A172 (cell line): ENCODE measurements at places on chromosomes 12 and 14. TPM values are rescaled to one million over a fixed set of nuclear protein-coding genes. Genes with fewer than 3 reads are reported as not detected.

DNA sequence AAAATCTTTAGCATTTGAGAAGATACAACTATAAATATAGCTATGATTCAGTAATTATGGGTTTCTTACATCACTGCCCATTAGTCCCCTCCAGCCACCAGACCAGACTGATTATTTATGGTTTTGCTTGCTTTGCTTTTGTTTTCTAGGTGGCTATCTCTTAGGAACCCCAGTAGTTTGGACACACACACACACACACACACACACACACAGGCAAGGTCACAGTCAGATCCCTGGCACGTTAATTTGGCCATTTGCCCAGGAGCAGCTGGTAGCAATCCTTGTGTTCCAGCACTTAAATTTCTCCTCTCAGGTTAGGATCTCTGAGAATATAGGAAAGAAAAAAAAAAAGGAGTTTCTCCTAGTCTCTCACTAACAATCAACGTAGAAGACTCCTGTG is 90.2 kb upstream of the RESF1 start:
- peak; percentile 33 for DNase-seq

LTB4R2 gene
- total RNA-seq, result 4.7 and 5.9 TPM in 2 replicates

GRCh38 chr12:52324153-52324444 is 2.9 kb upstream of the KRT83 start:
- no peak for DNase-seq

- DNase-seq, result no peak
Measured at GRCh38 chr12:89721291-89721987, 12.8 kb upstream of the ATP2B1 start.

DNA sequence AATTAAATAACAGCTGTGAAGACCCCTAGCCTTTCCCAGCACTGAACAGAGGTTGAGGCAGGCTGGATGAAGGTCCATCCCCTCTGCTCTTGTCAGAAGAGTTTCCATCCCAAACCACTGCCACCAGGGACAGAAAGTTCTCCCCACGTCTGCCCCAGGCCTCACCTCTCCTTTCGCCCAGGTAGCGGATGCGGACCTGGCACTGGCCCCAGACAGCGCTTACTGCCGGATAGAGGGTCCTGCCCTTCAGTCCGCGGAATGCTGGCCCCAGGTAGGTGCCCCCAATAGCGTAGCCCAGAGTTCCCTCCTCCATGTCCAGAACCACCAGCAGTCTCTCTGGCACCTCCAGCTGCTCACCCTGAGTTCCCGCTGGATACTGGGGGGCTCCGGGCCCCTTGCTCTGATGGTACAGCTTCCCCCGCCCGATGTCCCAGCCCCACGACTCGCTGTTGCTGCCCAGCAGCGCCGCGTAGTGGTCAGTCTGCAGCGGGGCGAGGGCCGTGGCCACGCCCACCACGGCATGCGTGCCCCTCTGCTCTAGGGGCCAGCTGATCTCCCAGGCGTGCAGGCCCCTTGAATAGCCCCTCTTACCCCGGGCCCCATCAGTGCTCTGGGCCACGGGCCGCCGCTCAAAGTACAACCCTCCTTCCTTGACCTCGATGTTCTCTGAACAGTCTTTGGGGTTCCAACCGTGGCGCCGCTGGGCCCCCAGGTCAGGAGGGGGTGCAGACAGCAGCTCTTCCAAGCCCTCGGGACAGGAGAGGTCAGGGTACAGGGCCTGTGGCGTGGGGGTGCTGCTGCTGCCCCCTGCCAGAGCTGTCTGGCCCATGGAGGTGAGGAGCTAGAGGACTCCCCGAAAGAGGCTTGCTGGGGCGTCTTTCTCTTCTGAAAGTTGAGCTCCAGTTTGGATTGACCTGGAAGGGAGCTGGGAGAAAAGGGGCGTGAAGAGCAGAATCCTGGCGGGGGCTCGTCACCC is 742 bp downstream of the SPSB2 start:
- no peak for DNase-seq

- no peak for DNase-seq
Measured at GRCh38 chr14:56795284-56795622, 15.0 kb downstream of the OTX2 start.

GRCh38 chr12:96578526-96579125 is 89.2 kb downstream of the CFAP54 start:
- peak; percentile 35 for DNase-seq

- DNase-seq, result no peak
Measured at GRCh38 chr12:117816-118345, 51.3 kb downstream of the IQSEC3 start.

CPNE6 gene
- total RNA-seq, result not detected in 2 replicates

AVPR1A gene
- total RNA-seq, result 0.07 TPM in 1 of 2 replicates, not detected in the other

OASL gene
- total RNA-seq, result 1.3 and 2.3 TPM in 2 replicates

ZNF10 gene
- total RNA-seq, result 4.6 and 6.3 TPM in 2 replicates

DNA sequence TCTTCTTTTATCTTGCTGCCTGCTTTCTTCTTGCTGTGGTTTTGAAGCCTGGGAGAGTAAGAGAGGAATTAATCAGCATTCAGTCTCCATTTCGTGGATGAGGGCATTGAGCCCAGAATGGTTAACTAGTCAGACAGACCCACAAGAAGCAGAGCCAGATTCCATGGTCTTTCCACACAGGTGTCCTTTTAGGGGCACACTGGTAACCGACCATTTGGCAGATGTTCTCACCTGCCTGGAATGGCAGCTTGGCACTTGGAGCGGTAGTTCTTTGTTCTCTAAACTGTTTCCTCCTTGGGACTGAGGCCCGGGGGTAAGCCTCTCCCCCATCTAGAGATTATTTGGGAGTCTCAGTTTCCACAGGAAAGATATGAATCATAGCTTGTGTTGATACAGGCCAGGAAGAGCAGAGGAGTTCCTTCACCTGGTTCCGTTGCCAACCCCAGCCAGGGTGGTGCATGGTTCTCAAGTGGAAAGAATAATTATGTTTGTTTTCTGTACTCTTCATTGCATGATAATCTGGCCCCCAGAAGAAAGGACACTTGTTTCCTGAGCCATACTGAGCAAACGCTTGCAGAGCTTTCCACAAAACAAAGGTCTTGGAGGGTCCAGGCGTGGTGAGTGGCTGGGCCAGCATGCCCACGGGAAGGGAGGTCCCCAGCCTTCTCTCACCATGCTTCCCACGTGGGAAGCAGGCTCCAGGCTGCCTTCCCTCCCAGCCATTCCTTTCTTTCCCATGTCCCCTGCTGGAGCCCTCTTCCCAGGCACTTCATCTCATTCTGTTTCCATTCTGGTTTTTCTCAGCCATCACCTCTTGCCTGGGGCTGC is 2.0 kb upstream of the KRT75 start:
- DNase-seq, result peak; percentile 10

DNA sequence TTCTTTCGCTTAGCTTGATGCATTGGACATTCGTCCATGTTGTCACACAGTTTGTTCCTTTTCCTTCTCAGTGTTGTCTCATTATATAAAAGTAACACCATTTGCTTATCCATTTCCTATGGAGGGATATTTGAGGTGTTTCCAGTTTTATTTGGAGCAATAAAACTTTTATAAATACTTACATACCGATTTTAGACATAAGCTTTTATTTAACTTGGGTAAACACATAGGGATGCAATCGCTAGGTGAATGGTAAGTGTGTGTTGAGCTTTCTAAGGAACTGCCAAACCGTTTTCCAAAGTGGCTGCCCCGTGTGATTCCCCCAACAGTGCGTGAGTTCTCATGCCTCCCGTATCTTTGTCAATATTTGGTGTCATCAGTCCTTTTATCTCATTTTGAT is 95.2 kb upstream of the DYNC1H1 start:
- DNase-seq, result no peak

TC2N gene
- not detected in 2 replicates for total RNA-seq

- no peak for DNase-seq
Measured at GRCh38 chr12:50053583-50053982, 3.8 kb upstream of the ASIC1 start.

NELL2 gene
- total RNA-seq, result 0.72 and 3.8 TPM in 2 replicates

- DNase-seq, result no peak
Measured at GRCh38 chr14:101823511-101824120, 62.1 kb downstream of the PPP2R5C start.

GRCh38 chr12:129378496-129378895 is 525.2 kb downstream of the GLT1D1 start:
- no peak for DNase-seq

- DNase-seq, result no peak
Measured at GRCh38 chr12:28824849-28825248, 324.2 kb upstream of the FAR2 start.

BMAL2 gene
- 37.2 and 50.3 TPM in 2 replicates for total RNA-seq

DNA sequence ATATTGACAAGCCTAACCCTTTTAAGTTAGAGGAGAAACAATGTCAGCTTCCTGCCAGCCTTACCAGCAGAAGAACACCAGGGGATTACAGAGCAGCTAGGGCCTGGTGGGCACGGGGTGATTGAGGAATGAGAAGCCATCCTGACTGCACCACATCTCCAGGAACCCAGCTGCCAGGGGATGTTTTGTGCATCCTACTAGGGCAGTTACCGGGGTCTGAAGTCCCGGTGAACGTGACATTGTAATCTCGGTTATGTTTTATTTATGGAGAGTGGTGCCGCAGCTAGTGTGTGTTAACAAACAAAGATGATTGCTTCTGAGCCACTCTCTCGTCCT is 115.9 kb downstream of the BCL11B start:
- DNase-seq, result no peak

GRCh38 chr12:78260976-78261375 is 430.3 kb downstream of the NAV3 start:
- DNase-seq, result no peak

DNA sequence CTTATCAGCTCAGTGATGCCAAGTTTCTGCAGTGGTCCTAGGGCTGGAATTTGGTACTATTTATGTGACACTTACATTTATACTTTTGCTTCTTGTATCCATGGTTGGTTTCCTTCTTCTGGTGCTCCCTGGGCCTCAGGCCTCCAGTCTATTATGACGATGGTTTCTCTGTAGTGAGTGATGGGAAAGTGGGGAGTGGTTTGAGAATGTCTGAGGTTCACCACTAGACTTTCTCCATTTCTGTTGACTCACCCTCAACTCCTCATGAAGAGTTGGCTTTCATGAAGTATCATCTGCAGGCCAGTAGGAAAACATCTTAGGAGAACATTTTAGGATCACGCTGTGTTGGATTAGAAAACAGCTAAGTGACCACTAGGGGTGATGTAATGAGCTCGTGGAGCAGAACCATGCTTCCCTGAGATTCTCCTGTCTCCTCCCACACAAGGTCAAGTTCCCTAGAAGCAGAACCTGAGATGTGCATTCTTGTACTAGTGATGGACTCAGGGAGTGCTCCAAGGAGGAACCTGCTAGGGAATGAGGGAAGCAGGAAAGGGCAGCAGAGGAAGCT is 32.1 kb downstream of the RPH3A start:
- DNase-seq, result no peak

DNA sequence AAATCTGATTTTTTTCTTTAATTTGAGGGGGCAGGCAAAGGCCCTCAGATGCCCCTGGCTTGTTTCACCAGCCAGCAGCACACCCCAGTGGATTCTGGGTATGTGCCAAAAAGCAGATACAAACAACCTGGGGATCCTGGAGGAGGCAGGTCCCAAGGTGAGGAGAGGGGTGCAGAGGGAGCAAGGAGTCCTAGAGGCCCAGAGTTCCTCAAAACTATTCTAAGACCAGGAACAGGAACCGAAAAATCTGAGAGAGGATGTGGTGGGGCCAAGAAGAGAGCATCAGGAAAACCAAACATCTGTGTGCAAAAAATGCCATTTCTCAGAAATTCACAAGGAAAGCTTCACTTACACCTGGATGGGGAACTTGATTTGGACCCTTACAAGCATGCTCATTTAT is 8.2 kb downstream of the KCNA5 start:
- DNase-seq, result no peak

DNA sequence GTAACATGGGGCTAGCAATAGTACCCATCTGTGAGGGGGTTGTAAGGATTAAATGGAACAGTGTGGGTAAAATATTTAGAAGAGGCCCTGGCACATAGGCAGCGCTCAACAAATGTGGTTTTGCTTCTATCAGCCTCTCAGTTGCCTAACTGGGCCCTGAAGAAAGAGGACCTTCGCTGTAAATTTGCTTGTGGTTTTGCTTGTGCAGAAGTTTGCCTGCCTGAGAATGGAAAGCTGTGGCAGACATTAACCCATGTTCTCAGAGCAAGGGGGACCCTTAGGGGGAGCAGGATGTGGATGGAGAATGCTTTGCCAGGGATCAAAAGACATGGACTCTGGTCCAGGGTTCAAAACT is 160.1 kb downstream of the BRMS1L start:
- no peak for DNase-seq
